ENCODE measurements at places on chromosomes 5 and 9. TPM values are rescaled to one million over a fixed set of nuclear protein-coding genes. Genes with fewer than 3 reads are reported as not detected.

GRCh38 chr5:35819668-35820067 lies 37.0 kb upstream of the IL7R start:
- DNase-seq, result no peak

DNA sequence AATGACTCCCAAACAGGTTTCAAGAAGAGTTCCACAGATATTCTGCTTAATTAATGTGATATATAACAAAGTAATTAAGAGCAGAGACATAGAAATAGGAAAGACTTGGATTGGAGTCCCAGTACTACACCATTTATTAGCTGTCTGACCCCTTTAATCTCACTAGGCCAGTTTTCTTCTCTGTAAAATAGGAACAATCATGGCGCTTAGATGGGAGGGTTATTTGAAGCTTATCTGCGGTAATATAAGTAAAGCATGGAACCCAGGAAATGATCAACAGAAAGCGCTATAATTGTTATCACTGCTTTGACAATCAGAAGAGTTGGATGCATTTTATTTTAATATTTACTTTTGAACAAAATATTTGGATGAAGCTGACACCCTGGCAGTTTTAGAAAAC lies 71.3 kb upstream of the IFNE start:
- DNase-seq, result no peak

DNA sequence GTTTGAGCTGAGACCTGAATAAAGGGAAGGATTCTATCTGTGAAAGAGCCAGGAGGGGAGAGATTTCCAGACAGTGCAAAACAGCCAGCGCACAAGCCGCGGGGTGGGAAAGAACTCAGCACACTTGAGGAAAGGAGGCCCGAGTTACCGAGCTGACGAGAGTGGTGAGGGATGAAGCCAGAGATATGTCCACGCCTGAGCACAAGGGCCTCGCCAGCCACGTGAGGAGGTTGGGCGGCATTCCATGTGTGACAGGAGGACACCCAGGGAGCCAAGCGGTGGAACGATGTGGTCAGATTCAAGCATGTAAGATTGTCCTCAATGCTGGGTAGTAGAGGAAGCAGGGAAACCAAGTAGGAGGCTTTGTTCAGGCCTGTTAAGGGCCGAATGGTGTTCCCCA lies 17.0 kb upstream of the SFXN1 start:
- DNase-seq, result no peak

DNA sequence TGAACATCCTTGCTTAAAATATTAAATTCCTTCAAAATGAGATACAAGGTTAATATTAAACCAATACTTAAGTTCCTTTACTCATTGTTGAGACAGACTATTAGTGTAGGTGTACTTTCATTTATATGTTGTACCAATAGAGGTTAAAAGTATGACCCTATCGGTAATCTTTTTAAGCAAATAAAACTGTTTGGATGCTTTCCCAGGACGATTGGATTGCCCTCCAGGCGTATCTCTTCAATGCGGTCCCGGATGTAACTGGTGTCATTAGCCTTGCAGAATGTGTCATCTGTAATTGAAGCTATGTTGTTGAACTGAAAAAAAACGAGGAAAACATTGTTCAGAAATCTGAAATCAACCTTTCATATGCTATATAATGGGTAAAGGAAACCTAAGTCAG lies 18.9 kb downstream of the OGN start:
- no peak for DNase-seq

DNA sequence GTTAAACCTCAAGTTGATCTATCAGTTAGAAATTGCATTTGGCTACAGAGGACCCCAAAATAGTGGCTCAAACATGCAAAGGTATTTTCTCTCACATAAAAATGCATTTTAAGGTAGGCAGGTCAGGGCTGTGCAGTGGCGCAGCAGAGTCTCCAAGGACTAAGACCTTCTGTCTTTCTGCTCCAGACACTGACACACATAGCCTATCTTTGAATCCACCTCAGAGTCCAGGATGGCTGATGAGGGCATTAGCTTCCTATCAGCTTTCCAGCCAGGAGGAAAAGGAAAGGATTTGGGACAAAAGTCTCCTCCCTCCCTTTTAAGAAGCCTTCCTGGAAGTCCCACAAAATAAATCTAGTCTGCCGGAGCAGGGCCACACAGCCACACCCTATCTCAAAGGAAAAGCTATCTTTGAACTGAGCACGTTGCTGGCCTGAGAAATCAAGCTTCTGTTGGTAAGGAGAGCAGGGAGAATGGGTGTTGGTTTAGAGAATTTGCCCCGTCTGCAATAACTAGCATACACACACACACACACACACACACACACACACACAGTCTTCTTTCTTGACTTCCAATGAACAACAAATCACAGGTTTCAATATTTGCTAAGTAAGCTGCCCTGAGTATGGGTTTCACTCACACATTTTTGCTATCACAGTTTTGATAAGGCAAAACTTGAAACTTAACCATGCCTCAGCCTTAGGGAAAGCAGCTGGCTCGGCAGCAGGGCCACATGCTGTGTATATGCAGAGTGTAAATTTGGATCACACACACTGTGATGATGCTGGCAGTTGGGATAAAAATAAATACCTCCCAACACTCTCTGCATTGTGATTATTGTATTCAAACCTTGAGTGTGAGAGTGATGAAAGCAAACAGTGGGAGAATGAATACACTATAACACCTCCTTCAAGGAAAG lies 116.6 kb upstream of the MAP3K1 start:
- DNase-seq, result no peak

- DNase-seq, result no peak
Observed at GRCh38 chr5:158014372-158014771, 155.4 kb upstream of the CLINT1 start.

DNA sequence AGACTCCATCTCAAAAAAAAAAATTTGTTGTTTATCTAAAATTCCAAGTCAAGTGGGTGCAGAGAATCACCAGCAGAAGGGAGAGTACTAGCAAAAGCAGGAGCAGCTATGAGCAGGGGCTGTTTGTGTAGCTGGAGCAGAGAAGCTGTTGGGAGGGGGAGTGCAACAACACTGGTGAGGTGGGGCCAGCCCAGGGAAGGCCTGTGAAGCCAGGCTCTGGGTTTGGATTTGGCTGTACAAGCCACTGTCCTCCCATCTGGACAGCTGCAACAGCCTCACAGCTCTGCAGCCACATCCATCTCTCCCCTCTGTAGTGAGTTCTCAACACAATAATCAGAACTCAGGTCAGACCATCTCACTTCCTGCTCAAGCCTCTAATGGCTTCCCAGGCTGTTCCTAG lies 59.4 kb downstream of the TMOD1 start:
- peak; percentile 52 for DNase-seq

The GARNL3 gene
- total RNA-seq, result 162 TPM

The SLC6A19 gene
- total RNA-seq, result not detected

The MCTP1 gene
- total RNA-seq, result 112 TPM

The ANKRD20A1 gene
- total RNA-seq, result 0.21 TPM

Measured in ascending aorta (tissue), 2 donors.